ENCODE measurements at places on chromosomes 3 and 15.
A peak's percentile ranks its signal among the peaks of the same experiment; 100 is the strongest.

- no peak overlapping the region for H3K4me3 ChIP-seq
- H3K27me3 ChIP-seq = no peaks in the 10 kb centered on the region
- H3K4me1 ChIP-seq = peaks cover 53% of the 10 kb centered on the region
Measured at GRCh38 chr3:190517687-190518086, 3.8 kb downstream of the IL1RAP start.

DNA sequence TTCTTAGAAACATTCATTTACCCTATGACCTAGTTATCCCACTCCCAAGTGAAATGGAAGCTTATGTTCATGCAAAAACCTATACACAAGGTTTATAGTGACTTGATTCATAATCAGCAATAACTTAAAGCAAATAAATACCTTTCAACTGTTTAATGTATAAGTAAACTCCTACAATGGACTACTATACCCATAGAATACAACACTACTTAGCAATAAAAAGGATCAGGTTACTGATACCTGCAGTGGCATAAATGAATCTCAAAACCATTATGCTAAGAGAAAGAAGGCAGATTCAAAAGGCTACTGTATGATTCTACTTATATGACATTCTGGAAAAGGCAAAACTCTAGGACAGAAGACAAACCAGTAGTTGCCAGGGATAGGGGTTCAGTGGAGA, 8.3 kb upstream of the POLR2M start:
- no peaks in the 10 kb centered on the region for H3K36me3 ChIP-seq
- H3K27me3 ChIP-seq = peaks cover 39% of the 10 kb centered on the region
- no peak for DNase-seq
- peaks cover 8% of the 10 kb centered on the region for H3K4me1 ChIP-seq
- H3K27ac ChIP-seq = no peak overlapping the region

GRCh38 chr3:80307844-80308243, 540.0 kb upstream of the ROBO1 start:
- H3K27ac ChIP-seq = no peak overlapping the region
- no peak for DNase-seq
- no peaks in the 10 kb centered on the region for H3K27me3 ChIP-seq
- no peak overlapping the region for H3K4me3 ChIP-seq
- no peaks in the 10 kb centered on the region for H3K4me1 ChIP-seq

DNA sequence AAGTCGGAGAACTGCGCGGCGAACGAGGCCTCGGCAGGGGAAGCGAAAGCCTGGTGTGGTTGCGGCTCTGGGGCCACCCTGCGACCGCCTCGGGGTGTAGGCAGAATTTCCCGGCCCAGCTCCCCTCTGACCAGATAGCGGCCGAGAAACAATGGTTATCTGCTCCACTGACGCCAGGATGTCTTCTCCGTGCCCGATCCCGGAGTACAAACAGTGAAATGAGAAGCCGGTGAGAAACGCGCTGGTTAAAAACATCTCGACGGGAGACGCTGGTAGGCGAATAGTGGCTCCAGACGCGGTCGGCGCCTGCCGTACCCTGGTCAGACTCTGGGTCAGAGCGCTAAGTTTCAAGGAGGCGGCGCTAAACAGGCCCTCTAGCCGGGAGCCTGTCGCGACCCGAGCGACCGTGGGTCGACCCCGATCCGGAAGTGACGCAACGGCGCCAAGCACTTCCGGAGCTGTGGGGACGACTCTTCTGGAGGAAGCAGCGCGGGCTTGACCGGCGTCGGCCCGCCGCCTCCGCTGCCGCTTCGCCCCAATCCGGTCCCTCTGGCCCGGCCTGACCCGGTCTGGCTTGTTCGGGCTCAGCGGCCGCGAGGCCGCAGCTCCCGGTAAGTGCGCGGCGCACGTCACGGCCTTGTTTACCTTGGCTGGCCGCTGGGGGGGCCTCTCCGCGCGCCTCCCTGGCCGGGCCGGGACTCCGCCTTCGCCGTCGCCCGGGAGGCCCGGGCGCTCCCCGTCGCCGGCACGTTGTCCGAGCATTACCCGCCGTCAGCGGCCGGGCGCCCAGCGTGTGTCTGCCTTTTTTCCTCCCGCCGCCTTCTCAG, at the start of gene ARIH2:
Gene ARIH2 (plus strand): TSS at position 455 of the 827 bp plus-strand sequence. CDS start 8,717 bp downstream, outside the sequence.
- peak; percentile 85 for DNase-seq
- peaks cover 17% of the 10 kb centered on the region for H3K36me3 ChIP-seq
- H3K27ac ChIP-seq = peak within 1 kb of the TSS; percentile 98
- H3K4me1 ChIP-seq = peaks cover 23% of the 10 kb centered on the region
- peak within 1 kb of the TSS; percentile 90 for H3K4me3 ChIP-seq

- H3K27me3 ChIP-seq = peaks cover 3% of the 10 kb centered on the region
- no peaks in the 10 kb centered on the region for H3K4me1 ChIP-seq
- H3K36me3 ChIP-seq = no peaks in the 10 kb centered on the region
- no peak overlapping the region for H3K27ac ChIP-seq
- DNase-seq = no peak
Measured at GRCh38 chr15:63412551-63412950, 30.9 kb upstream of the CA12 start.

- no peaks in the 10 kb centered on the region for H3K27me3 ChIP-seq
- H3K4me3 ChIP-seq = no peak overlapping the region
- H3K36me3 ChIP-seq = peaks cover 47% of the 10 kb centered on the region
- H3K4me1 ChIP-seq = peaks cover 9% of the 10 kb centered on the region
Measured at GRCh38 chr15:88472225-88472624, 4.7 kb downstream of the MRPS11 start.

DNA sequence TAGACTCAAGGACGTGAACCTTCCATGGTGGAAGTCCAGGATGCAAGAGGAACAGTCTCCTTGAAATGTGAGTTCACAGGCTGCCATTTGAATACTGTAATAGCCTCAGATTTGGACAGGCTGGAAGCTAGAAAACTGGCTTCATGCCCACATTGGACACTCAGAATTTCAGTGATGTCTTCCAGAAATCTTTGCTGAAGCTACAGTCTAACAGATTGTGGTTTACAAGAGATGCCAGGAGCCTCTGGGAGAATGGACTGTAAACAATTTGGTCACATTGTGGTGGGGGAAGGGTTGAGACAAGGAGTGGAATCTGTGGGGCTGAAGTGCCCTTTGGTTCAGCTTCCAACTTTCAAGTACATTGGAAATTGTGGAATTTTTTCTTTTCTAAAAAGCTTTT, 252.0 kb upstream of the PROK2 start:
- no peak overlapping the region for H3K27ac ChIP-seq
- H3K36me3 ChIP-seq = no peaks in the 10 kb centered on the region
- peaks cover 11% of the 10 kb centered on the region for H3K4me1 ChIP-seq
- no peak for DNase-seq
- H3K4me3 ChIP-seq = no peak overlapping the region

DNA sequence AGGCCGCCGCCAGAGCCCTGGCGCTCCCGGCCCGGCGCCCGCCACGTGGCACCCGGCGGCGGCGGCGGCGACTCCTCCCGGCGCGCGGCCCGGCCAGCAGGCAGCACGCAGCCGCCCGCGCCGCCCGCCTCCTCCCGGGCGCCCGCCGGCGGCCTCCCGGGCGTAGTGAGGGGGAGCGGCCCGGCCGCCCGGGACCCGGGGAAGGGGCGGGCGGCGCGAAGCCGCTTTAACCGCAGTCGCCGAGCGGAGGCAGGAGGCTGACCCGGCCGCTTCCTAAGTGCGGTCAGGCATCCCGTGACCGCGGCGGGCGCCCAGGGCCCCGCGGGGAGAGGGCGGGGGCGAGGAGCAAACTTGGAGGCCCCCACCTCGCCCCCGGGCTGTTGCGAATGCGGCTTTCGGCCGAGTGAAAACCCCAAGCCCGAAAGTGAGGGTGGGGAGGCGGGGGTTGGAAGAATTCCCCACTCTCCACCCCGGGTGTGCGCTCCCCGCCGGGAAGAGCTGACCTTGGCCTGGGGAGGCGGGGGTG, 1.7 kb upstream of the HES1 start:
- H3K27ac ChIP-seq = no peak overlapping the region
- DNase-seq = peak; percentile 37
- H3K4me1 ChIP-seq = peaks cover 45% of the 10 kb centered on the region
- no peaks in the 10 kb centered on the region for H3K36me3 ChIP-seq

DNA sequence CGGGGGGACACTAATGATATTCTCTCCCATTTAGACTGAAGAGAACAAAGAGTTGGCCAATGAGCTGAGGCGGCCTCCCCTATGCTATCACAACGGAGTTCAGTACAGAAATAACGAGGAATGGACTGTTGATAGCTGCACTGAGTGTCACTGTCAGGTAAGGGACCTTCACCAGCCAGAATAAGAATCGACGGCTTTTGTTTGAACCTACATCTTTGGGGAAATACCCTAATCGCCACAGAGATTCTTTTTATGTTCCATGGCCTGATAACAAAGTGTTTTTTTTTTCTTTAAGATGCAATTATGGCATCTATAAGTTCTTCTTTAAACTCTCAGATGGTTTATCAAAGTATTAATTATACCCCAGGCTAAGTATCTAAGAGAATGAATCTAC, 3.4 kb downstream of the THBS1 start:
- peaks cover 37% of the 10 kb centered on the region for H3K27me3 ChIP-seq
- DNase-seq = no peak
- H3K27ac ChIP-seq = no peak overlapping the region
- no peaks in the 10 kb centered on the region for H3K36me3 ChIP-seq
- peaks cover 15% of the 10 kb centered on the region for H3K4me1 ChIP-seq

DNA sequence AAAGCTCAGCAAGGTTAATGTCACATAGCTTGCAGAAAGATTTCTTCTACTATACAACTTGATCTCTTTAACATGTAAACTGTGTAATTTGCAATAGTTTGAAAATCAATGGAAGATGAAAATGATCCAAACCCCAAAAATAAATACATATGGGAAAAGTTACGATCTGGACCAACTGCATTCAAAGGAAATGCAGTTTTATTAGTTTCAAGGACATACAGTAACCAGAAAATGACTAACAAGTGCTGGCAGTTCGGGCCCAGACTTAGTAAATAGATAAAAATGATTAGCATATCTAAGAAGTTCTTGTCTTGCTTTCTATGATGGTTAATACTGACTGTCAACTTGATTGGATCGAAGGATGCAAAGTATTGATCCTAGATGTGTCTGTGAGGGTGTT, 37.3 kb upstream of the LEKR1 start:
- H3K4me3 ChIP-seq = no peak overlapping the region
- H3K36me3 ChIP-seq = peaks cover 41% of the 10 kb centered on the region
- peaks cover 59% of the 10 kb centered on the region for H3K4me1 ChIP-seq
- H3K27ac ChIP-seq = no peak overlapping the region
- H3K27me3 ChIP-seq = no peaks in the 10 kb centered on the region
- no peak for DNase-seq

DNA sequence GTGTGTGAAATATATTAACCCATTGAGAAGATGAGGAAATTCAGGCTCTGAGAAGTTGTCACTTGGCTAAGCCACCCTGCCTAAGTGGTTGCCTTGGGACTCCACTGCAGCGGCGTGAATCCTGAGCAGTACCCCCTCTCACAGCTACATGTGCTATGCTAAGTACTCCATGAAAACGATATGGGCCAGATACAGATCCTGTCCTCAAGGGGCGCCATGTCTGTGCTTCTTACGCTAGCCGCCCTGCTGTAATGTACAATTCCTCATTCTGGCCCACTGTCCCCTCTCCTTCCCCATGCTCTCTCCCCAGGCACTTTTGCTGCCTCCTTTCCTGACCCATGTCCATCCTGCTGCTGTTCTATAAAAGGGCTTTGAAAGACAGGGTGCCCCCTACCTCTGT, 140.3 kb downstream of the FEZF2 start:
- no peaks in the 10 kb centered on the region for H3K36me3 ChIP-seq
- no peaks in the 10 kb centered on the region for H3K27me3 ChIP-seq
- no peak overlapping the region for H3K4me3 ChIP-seq
- no peak overlapping the region for H3K27ac ChIP-seq
- peaks cover 4% of the 10 kb centered on the region for H3K4me1 ChIP-seq

GRCh38 chr3:43302116-43302880, 16.0 kb downstream of the SNRK start:
- peaks cover 52% of the 10 kb centered on the region for H3K36me3 ChIP-seq
- no peak for DNase-seq
- no peaks in the 10 kb centered on the region for H3K27me3 ChIP-seq
- peak overlapping the region; percentile 18 for H3K4me3 ChIP-seq
- H3K27ac ChIP-seq = no peak overlapping the region
- peaks cover 59% of the 10 kb centered on the region for H3K4me1 ChIP-seq

- H3K4me3 ChIP-seq = no peak overlapping the region
- H3K27me3 ChIP-seq = no peaks in the 10 kb centered on the region
- no peak for DNase-seq
- no peak overlapping the region for H3K27ac ChIP-seq
- no peaks in the 10 kb centered on the region for H3K36me3 ChIP-seq
Measured at GRCh38 chr15:35306361-35306981, 221.4 kb upstream of the NANOGP8 start.

- H3K27me3 ChIP-seq = peaks cover 1% of the 10 kb centered on the region
- no peaks in the 10 kb centered on the region for H3K4me1 ChIP-seq
- H3K36me3 ChIP-seq = no peaks in the 10 kb centered on the region
- no peak for DNase-seq
Measured at GRCh38 chr15:66820481-66821176, 118.6 kb downstream of the SMAD6 start.

- H3K36me3 ChIP-seq = no peaks in the 10 kb centered on the region
- no peaks in the 10 kb centered on the region for H3K4me1 ChIP-seq
- no peak overlapping the region for H3K27ac ChIP-seq
- H3K27me3 ChIP-seq = peaks cover 17% of the 10 kb centered on the region
- no peak for DNase-seq
- H3K4me3 ChIP-seq = no peak overlapping the region
Measured at GRCh38 chr15:93195109-93195508, 106.1 kb upstream of the RGMA start.

DNA sequence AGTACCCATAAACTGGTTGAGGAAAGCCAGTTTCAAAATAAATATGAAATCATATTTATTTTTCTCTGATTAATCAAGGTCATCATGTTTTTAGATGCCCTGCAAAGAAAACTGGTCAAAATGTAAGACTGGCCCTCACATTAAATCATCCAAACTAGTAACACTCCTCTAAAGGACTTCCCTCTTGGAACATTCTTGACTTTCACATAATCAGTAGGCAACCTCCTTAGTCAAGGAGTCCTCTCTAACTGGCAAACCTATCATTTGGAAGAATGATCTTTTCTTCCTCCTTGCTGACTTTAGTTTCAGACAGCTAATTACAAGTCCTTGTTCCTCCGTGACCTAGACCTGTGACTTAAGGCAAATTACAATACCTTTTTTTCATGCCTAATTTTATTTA, 82.5 kb upstream of the DCBLD2 start:
- H3K4me1 ChIP-seq = peaks cover 12% of the 10 kb centered on the region
- no peak overlapping the region for H3K27ac ChIP-seq
- H3K27me3 ChIP-seq = peaks cover 17% of the 10 kb centered on the region
- no peak overlapping the region for H3K4me3 ChIP-seq
- no peak for DNase-seq
